ENCODE measurements at places on chromosomes 6 and 20. TPM values are rescaled to one million over a fixed set of nuclear protein-coding genes. Genes with fewer than 3 reads are reported as not detected.

The SALL4 gene
- not detected for total RNA-seq

The BPIFB1 gene
- total RNA-seq: not detected

The FOXP4 gene
- 8.4 TPM for total RNA-seq

The PGC gene
- total RNA-seq: not detected

The CALHM6 gene
- total RNA-seq: 0.63 TPM

The ANGPT4 gene
- total RNA-seq: not detected

The ADGRB3 gene
- not detected for total RNA-seq

The CTSZ gene
- total RNA-seq: 58.7 TPM

The RAD21L1 gene
- not detected for total RNA-seq

The EFCAB8 gene
- total RNA-seq: not detected

The AMD1 gene
- 46.0 TPM for total RNA-seq

The CRISP3 gene
- not detected for total RNA-seq

All from gastrocnemius medialis (tissue), 4 donors.